ENCODE measurements at places on chromosomes 1 and 21. TPM values are rescaled to one million over a fixed set of nuclear protein-coding genes. Genes with fewer than 3 reads are reported as not detected.

The EPHA2 gene
- total RNA-seq: 42.7 TPM

The OPTC gene
- not detected for total RNA-seq

The AJAP1 gene
- not detected for total RNA-seq

The FMOD gene
- 54.9 TPM for total RNA-seq

The AMY2B gene
- 5.2 TPM for total RNA-seq

The EDARADD gene
- total RNA-seq: not detected

The USH2A gene
- total RNA-seq: 0.58 TPM

The CLIC6 gene
- total RNA-seq: 84.9 TPM

The AIRE gene
- not detected for total RNA-seq

The GRIK3 gene
- total RNA-seq: under 0.01 TPM

The S100A4 gene
- 26.8 TPM for total RNA-seq

- no peak for DNase-seq
These were observed 17.2 kb downstream of the HIVEP3 start for GRCh38 chr1:41901551-41901950.

DNA sequence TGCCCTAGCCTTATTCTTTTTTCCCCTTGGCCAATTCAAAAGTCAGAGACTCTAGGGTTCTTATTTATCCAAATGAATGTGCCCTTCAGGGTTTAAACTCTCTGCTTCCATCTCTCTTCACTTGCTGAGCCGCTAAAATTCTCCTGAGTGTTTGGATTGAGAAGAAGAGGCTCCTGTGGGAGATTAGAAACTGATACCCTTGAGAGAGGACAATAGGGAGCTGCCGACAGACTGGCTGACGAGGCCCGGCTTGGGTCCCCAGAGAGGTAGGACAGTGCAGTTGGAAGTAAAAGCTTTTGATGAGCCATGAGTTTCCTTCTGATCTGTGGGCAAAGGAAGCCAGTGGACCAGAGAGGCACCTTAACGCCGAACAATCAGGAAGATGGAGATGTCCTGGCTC is 41.3 kb upstream of the UBE2U start:
- no peak for DNase-seq

DNA sequence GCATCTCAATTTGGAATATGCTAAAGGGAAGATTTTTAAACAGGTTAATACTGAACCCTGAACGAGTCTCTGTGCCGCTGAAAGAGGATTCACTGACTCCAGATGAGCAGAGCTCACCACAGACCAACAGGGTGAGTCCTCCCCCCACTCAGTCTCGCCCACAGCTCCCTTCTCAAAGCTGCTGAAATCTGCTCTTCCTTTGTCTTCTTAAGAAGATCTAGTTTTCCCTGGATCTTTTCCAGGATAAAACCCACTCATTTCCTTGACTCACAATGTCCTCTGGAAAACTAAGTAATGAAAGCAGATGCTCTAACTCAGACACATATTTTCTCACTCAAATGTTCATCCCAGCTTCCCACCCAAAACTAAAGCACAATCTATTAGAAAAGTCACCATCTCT is 447.0 kb upstream of the PKN2 start:
- DNase-seq: peak; percentile 66

DNA sequence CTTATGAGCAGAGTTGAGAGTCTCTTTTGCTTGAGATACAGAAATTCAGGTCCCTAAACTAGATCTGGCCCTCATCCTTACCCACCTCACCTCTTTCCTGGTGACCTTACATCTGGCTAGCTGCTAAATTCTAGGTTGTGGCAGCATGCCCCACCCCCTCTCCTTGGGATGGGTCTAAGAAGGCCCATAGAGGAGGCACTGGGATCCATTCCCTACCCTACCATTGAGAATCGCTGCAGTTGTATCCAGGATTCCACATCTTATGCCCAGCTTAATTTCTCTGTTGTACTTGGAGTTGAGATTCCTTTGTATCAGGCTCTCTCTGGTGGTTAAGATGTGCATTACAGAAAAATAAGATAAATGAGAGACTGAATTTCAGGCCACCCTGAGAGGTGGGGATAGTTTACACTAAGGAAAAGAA is 9.5 kb upstream of the TMEM39B start:
- peak; percentile 81 for DNase-seq

DNA sequence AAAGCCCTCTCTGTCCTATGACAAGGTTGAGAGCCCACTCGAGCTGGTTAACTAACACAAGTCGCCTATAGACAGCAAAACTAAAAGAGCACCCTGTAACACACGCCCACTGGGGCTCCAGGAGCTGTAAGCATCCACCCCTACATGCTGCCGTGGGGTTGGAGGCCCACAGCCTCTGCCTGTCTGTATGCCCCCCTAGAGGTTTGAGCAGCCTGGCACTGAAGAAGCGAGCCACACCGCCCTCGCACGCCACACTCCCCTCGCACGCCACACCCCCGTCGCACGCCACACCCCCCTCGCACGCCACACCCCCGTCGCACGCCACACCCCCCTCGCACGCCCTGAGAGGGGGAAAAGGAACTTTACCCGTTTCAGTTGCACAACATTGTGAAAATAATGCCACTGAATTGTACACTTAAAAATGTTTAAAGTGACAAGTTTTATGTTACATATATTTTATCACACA is 13.2 kb upstream of the HMGCL start:
- peak; percentile 87 for DNase-seq

GRCh38 chr1:30362603-30362990 is 360.8 kb downstream of the MATN1 start:
- DNase-seq: no peak

DNA sequence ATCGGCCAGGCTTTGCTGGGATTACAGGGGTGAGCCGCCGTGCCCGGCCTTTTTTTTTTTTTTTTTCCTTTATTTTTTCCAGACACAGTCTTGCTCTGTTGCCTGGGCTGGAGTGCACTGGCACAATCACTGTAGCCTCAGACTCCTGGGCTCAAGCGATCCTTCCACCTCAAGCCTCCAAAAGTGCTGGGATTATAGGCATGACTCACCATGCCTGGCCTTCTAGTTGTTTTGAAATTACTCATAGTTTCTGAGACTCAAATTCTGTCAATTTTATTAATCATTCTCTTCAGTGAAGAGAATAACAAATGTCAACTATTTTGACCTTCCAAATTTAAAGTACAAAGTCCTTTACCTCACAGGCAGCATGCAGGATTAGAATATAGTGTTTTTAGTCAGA is 374.5 kb downstream of the PLA2G4A start:
- DNase-seq: no peak

DNA sequence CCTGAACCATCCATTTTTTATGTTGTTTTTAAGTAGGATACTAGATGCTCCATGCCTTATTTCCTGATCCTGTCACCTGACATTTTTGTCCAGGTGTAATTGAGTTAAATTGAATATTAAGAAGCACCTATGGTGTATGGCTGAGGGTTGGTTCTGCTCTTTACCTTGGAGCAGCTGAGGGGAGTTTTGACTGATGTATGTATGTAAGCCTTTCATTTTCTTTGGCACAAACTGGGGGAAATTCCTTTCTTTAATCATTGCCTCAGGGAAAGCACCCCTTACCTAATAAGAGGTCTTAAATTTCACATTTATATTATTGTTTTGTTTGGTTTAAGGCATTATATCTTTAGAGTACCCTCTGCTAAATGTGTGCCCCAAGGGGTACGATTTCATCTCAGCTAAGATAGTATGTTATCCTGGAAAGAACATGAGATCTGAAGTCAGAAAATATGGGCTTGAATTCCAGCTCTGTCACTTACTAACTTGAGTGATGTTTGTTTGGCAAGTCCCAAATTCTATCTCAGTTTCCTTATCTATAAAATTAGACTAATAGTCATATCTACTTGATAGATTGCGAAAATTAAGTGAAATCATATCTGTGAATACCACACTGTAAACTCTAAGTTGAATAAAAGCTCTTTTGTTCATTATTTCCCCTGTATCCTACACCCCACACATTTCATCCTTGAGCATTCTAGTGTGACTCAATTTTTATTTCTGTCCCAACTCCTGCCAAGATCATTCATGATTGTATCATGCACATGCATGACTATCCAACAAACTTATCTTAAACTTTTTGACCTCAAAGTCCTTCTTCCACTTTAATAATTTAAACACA is 57.7 kb upstream of the NUF2 start:
- no peak for DNase-seq

DNA sequence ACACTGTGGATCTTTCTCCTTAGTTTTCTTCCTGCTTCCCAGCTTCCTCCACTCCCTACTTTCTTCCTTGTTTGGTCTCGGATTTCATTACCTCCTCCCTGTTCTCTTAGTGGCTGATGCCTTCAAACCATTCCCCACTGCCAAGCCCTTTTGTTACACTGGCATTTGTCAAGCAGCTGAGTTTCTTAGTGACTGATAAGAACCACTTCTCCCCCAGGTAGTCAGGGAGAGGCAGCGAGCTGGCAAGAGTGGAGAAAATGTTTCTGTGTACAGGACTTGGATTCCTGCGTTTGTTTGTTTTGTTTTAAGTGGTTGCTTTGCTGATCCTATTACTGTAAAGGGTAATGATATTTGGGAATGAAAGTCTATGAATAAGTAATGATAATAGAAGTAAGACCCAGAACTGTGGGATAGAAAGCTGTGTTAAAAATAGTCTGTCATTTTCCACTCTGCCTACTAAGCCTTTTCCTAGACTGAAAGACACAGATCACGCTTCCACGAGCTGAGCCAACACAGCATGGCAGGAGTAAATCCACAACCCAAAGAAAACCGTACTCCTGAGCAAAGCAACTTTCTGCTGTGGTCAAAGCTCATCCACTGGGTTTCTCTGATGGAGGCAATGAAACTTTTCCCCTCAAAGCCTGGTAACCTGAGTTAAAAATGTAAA is 10.1 kb upstream of the SERTAD4 start:
- DNase-seq: peak; percentile 83

- DNase-seq: no peak
These were observed 356.2 kb downstream of the KCTD3 start for GRCh38 chr1:215923129-215923824.

GRCh38 chr1:150927624-150928023 is 1.5 kb downstream of the SETDB1 start:
- no peak for DNase-seq

GRCh38 chr1:188386161-188386560 is 1557.4 kb downstream of the PLA2G4A start:
- no peak for DNase-seq

- no peak for DNase-seq
These were observed 14.9 kb downstream of the ETS2 start for GRCh38 chr21:38820471-38821239.

DNA sequence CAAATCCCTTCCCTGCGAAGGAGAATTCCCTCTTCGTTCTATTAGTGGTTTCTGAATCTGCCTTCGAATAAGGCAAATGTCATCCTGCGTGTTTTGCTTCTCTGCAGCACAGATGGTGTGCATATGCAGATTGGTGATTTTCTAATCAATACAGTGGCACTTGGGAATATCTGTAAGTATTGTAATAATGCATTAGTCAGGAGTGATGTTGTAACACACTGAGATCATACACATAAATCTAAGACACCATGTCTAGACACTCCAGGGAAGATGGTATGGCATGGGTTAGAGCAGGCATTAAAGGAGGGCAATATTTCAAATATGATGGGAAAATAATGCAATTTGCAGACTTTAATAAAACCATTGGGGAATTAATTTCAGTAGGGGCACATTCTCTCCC is 513.2 kb upstream of the PTBP2 start:
- no peak for DNase-seq

DNA sequence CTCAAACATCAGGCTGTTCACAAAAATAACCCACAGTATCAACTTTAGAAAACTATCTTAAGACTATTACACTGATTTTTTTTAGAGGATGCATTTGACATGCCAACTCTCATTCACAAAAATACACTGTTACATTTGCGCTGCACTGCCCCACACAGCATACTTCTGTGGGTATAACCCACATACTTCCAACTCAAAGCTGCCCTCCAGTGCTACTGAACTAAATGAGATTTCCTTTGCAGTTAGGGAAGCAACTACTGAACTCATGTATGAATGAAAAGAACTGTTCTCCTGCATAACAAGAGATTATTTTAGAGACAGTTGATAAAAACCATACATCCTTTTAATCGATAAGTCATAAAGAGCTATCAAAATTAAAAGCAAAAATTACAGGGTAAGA is 25.8 kb upstream of the GADD45A start:
- DNase-seq: no peak

DNA sequence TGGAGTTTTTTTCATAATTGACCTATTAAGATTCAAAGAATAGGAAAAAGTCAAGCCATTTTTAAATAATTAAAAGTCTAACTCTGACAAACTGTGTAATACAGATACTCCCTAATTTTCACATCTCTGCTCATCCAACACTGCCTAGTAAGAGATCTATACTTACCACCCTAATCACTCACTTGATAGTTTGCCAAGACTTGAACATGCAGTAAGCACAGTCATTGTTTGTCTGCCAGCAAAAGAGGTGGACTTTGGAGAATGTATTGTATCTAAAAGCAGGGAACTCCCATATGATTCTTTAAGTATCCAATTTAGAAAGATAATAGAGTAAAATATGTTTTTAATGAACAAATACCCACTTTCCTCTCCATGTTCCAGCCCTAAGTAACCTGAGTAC is 15.5 kb downstream of the TMEM59 start:
- no peak for DNase-seq

DNA sequence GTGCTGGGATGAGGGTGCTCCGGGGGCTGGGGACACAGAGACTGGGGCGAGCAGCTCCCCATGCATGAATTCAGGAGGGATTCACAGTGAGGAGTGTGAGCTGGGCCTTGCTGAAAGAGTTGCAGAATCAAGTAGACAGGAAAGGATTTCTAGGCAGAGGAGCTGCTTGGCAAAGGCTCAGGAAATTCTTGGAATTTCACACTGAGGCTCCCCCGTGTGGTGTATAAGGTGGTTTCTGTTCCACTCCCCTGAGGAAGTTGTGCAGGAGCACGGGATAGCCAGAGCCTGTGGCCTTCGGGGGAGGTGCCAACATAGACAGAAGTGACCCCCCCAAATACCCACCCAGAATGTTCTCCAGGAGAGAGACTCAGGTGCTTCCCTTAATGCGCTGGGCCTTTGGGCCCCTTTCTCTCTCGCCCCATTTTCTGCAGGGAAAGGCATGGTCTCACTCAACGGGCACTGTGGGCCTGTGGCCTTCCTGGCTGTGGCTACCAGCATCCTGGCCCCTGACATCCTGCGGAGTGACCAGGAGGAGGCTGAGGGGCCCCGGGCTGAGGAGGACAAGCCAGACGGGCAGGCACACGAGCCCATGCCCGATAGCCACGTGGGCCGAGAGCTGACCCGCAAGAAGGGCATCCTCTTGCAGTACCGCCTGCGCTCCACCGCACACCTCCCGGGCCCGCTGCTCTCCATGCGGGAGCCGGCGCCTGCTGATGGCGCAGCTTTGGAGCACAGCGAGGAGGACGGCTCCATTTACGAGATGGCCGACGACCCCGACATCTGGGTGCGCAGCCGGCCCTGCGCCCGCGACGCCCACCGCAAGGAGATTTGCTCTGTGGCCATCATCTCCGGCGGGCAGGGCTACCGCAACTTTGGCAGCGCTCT is 58.5 kb upstream of the ACTL8 start:
- no peak for DNase-seq

DNA sequence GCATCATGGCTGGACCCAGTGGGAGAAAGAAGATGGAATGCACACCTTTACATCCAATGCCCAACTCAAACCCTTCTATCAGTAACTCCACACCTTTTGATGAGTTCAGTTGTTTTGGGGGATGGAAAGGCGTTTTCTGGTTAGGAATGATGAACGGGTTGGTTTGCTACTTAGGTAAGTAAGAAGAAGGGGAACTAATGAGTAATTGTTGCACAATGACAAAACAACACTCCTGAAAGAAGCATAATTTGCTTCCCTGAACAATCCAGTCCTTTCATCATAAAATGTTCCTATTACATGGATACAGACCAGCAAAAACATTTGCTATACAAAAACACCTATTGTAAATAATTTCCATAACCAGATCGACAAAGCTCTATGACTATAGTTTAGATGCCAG is 35.9 kb upstream of the NFIA start:
- no peak for DNase-seq
